ENCODE measurements at places on chromosomes 6 and 20.

DNA sequence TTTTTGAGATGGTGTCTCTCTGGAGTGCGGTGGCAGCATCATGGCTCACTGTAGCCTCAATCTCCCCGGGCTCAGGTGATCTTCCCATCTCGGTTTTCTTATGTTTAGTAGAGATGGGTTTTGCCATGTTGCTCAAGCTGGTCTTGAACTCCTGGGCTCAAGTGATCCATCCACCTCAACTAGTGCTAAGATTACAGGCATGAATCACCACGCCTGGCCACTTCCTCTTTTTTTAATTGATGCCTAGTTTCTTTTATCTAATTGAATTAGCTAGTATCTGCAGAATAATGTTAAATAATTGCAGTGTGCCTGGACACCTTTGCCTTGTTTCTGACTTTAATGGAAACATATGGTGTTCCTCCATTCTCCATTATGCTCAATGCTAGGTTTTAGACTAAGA, 38.4 kb upstream of the SLC22A16 start:
- DNase-seq = no peak

- no peak for DNase-seq
Measured at GRCh38 chr20:35252037-35252461, 25.6 kb downstream of the MMP24 start.

GRCh38 chr6:135567375-135568083, 70.0 kb upstream of the AHI1 start:
- DNase-seq = no peak

GRCh38 chr20:47642118-47642517, 140.4 kb downstream of the NCOA3 start:
- no peak for DNase-seq

- DNase-seq = no peak
Measured at GRCh38 chr20:17768271-17768670, 68.5 kb downstream of the BANF2 start.

DNA sequence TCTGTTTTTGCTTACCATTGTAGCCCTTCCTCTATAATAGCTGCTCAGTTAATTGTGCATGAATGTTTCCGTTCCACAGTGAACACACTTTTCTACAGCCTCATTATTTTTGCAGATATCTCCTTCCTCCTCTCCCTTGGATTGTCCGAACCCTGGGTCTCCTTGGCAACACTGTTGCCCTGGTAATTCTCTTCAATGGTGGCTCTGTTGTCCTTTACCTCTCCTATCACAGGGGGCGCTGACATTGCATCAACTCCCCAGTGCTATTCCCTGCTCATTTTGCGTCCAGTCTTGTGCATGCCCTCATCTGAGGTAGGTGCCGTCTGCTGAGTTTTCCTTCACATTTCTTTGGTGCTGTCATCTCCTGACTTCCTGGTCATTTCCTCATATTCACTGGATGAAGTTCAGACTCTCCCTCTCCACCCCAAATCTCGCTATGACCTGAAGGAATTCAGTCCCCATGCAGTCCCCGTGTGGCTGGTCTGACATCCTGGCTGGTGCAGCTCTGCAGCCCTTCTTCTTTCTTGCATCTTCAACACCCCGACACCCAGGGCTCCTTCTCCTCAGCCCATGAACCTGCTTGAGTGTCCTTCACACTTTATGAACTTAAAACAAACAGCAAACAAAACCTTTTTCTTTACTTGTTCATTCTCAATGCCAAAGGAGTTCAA, 21.1 kb downstream of the PHACTR2 start:
- no peak for DNase-seq

- DNase-seq = peak; percentile 78
Measured at GRCh38 chr20:63230800-63231268, 4.9 kb upstream of the BIRC7 start.

- no peak for DNase-seq
Measured at GRCh38 chr6:136158971-136159370, 91.1 kb downstream of the MTFR2 start.

GRCh38 chr20:13259921-13260320, 38.8 kb downstream of the ISM1 start:
- no peak for DNase-seq

DNA sequence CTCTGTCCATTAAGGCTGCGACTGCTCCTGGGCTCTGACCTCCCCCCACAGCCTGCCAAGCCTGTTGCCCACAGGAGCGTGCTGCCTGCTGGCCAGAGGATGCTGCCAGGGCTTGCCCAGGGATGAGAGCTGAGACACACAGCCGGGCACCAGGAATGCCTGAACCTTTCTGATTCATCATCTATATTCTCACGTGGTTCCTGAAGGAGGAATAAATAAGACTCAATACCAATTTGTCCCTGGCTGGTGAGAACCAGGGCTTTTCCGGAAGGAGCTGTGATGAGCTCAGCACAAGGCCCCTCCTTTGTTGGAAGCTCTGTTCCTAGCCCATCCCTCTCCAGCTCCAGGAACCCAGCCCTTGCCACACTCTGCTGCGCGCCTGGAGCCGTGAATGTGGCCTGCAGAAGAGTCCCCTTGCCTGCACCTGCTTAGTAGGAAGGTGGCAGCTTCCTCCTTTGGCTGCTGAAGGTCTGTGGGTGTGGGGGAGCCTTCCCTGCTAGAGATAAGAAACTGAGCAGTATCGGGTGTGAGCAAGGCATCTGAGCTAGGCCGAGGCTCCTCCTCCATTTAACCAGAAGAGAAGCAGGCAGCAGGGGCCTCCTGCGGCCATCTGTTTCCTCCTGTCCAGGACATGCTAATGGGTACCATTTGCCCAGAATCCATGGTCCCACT, 37.9 kb downstream of the SYNDIG1 start:
- DNase-seq = no peak

DNA sequence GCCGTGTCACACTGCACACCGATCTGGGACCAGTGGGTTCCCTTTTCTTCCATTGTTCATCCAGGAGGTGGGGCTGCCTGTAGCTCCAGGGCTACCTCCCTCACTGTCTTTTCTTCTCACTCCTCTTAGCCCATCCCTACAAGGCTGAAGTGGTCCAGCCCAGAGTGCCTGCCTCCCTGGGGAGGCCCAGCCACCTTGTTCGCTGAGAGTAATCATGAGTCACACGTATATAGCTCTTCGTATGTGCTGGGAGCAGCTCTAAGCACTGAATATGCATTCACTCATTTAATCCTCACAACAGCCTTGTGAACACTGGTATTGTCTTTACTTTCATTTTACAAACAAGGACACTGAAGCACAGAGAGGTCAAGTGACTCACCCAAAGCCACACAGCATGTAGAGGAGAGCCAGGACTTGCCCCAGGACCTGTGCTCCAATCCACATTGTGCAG, 14.7 kb upstream of the CCDC167 start:
- DNase-seq = peak; percentile 90

DNA sequence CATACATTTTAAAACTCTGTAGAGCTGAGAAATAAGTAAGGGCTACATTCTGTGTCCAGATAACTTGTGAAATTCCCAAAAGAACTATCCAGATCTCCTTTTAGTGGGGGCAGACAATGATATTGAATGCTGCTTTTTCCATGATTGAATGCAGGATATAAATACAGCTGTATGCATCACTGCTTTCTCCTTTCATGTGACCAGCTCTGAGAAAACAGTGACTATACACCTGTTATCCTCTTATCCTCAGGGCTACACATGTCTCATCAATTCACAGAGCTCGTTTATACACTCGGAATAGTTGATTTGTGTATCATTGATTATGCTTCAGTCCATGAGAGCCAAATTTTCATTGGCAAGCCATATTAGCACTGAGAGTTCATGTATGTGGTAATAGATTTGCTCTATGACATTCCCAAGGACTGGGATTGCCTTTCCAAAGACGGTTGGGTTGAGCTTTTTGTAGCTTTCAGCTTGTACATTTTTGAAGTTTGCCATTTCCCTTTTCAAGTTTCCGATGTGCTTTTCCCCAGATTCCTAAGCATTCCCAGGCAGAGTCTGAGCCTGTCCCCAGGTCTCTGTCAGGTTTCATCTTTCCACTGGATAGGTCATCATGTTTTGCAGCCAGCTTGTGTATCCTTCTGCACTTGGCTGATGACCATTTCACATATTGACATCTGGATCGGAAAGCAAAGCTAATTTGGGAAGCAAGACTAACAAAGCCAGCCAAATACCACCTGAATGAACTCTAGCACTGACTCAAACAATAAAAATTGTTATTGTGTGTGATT, 97.7 kb downstream of the RFX6 start:
- DNase-seq = no peak

- DNase-seq = no peak
Measured at GRCh38 chr6:159360306-159360705, 191.1 kb downstream of the FNDC1 start.

GRCh38 chr20:49794336-49795134, 18.1 kb upstream of the SLC9A8 start:
- peak; percentile 50 for DNase-seq

- no peak for DNase-seq
Measured at GRCh38 chr6:51657491-51657890, 429.9 kb downstream of the PKHD1 start.

- peak; percentile 35 for DNase-seq
Measured at GRCh38 chr20:3744806-3745685, 12.6 kb downstream of the HSPA12B start.

DNA sequence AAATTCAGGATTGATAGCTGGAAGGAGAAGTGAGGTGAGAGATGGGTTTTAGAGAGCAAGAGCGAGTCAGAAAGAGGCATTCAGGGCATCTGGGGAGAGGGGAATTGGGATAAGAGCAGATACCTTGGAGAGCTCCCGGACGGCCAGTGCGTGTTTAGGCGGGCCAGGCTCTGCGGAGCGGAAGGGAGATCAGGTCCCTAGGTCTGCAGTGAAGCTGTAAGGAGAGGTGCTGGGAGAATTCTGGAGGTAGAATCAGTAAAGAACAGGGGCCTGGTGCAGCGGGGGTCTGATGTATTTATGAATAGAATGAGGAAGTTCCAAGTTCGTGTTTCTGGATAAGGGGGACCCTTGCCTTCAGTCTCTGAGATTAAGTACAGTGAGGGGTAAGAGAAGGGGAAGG, 47.4 kb upstream of the FAM83D start:
- peak; percentile 35 for DNase-seq

- DNase-seq = no peak
Measured at GRCh38 chr6:39553029-39553428, 172.2 kb downstream of the KIF6 start.

DNA sequence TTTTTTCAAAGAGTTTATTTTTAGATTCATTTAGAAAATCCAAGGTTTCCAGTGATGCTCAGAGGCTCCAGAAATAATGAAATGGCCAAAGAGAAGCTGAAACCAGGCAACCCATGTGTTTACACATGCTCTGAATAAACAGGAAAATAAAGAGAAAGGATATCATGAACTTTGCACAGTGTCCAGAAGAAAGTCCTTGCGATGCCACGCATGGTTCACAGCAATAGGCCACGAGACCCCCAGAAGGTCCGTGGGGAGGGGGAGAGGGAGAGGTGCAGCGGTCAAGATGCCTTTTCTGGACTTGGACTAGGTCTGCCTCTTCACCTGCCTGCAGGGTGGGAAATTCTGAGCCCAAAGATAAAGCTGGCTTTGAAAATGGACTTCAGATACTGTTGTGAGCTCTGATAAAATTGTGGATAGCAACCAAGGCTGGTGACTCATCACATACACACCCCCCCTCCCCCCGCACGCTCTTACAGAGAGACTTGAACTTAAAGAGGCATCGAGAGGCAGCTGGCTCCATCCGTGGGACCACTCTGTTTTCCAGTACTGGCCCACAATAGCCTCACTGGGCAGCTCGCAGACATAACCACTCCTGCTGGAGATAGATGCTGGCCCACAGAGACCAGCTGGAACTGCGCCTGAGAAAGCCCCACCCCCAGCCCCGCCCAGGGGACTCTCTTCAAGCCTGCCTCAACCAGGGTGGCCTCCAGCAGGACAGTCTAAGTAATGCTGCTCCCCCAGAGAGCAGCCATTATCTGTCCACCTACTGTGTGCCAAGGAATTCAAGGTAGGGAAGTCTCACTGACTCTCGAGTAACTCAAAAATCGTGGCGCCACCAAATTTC, 21.2 kb upstream of the NFATC2 start:
- peak; percentile 90 for DNase-seq

DNA sequence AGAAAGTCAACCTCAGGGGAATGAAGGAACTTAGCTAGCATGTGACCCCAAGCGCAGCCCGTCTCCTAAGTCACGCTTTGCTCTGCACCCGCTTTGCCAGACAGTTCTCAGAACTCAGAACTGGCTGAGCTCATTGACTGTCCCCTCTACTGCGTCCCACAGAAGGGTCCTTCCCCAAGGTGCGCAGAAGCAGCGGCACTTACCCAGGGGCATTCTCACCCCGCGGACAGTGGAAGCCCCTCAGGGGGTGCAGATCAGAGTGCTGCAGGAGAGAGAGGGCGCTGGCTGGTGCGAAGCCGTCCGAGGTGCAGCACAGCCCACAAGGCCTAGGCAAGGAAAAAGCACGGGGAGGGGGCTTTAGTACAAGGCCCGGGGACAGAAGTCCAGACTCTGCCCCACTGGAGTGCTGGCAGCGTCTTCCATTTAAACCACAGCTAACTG, 807 bp downstream of the SNHG17 start:
- peak; percentile 48 for DNase-seq

GRCh38 chr6:447381-448165, 56.0 kb downstream of the IRF4 start:
- DNase-seq = no peak

DNA sequence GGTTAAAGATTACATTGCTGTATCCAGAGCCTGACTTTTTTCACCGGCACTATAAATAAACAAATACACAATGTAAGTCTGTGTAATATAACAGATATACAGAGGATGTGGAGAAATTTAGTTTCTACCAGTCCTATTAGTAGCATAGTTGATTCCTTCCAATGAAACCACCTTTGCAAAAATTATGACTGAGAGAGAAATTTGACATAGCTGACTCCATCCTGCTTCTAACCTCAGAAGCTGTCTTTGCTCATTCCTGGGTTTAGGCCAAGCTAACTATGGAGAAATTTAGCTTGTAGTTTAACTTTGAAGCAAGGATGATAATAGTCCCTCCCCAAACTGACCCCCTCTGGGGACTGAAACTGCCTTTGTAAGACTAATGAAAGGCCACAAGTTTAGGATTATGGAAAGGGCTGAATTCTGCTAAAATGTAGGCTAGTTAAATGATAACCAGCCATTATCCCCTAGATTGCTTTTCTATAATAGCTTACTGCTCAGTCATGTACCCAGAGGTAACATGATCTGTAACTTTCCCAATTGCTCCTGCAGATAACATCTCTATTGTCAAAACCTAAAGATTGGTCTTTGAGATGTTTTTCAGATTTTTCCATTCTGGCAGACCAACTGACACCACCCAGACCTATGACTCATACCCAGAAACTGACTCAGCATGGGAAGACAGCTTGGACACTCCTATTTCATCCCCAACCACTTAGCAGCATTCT, 172.8 kb upstream of the ARG1 start:
- peak; percentile 88 for DNase-seq

DNA sequence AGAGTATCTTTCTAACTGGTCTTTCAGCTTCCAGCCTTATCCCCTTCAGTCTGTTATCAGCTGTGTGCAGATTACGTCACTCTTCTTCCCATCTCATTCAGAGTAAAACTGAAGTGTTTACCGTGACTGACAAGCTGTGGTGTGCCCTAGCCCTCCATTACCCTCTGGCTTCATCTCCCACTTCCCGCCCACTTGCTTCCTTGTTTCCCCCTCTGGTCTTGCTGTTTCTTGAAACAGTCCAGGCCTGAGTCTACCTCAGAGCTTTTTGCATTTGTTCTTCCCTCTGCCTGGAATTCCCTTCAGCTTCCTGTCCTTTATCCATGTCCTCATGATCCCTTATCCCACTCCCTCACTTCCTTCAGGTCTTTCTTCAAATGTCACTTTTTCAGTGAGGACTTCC, 66.9 kb downstream of the CARMIL1 start:
- no peak for DNase-seq

Data from ELR (cell line).